HT-29 (cell line): ENCODE measurements at places on chromosomes 3 and 15. TPM values are rescaled to one million over a fixed set of nuclear protein-coding genes. Genes with fewer than 3 reads are reported as not detected.

DNA sequence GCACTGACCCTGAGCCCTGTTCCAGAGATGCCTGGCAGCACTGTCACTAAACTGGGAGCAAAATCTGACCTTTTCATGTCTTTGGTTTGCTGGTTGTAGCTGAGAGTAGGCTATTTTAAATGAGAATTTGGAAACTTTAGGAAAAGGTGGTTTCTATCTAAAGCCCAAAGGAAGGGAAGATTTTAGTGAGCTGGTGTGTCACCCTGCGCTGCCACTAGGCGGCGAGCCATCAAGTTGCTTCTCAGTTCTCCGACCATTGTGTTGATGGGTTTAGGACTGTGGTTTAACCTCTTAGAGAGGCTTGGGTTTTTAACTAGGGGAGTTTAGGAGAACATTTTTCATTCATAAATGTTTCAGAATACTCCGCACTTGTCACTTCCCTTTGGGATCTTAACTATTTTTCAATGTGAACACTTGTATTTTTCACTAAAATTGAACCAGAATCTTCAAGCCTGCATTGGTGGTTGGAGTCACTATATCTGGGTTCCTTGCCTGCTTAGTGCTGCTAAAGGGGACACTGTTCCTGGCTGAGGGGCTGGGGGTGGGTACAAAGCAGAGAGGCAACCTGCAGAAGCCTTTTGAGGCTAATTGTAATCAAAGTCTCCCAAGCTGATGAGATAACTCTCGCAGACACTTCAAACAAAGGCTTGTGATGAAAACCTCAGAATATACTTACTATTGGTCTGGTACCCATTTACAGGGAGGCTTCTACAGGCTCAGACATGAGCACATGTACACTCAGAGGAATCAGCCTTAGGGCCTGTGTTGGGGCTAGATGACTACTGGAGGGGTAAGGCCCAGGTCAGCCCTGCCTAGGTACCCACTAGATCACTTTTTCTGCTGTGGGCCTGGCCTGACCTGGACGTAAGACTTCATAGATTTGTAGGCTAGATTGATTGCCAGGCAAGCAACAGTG, 16.8 kb downstream of the EXOSC7 start:
- DNase-seq: peak; percentile 40

GRCh38 chr3:50371133-50371685, 11.9 kb upstream of the TMEM115 start:
- DNase-seq: no peak

- no peak for DNase-seq
Measured at GRCh38 chr3:16148783-16149182, 25.7 kb upstream of the GALNT15 start.

DNA sequence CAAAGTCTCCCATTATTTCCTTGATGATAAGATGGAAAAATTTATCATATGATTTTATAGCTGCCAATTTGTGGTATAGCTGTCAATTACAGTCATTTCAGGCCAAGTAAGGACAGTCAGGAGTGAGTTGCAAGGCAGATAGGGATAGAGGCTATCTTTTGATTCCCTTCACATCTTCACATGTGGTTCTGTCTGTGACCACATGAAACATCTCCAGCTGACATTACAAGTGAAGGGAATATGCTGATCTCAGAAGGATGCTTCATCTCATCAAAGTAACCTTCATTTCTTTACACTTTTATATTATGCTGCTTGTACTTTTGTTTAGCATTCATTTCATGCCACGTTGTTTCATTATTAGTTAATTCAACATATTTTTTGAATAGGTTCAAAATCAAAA, 136.9 kb upstream of the CFAP20DC start:
- DNase-seq: no peak

GRCh38 chr15:23670970-23671369, 16.1 kb downstream of the NDN start:
- DNase-seq: no peak

DNA sequence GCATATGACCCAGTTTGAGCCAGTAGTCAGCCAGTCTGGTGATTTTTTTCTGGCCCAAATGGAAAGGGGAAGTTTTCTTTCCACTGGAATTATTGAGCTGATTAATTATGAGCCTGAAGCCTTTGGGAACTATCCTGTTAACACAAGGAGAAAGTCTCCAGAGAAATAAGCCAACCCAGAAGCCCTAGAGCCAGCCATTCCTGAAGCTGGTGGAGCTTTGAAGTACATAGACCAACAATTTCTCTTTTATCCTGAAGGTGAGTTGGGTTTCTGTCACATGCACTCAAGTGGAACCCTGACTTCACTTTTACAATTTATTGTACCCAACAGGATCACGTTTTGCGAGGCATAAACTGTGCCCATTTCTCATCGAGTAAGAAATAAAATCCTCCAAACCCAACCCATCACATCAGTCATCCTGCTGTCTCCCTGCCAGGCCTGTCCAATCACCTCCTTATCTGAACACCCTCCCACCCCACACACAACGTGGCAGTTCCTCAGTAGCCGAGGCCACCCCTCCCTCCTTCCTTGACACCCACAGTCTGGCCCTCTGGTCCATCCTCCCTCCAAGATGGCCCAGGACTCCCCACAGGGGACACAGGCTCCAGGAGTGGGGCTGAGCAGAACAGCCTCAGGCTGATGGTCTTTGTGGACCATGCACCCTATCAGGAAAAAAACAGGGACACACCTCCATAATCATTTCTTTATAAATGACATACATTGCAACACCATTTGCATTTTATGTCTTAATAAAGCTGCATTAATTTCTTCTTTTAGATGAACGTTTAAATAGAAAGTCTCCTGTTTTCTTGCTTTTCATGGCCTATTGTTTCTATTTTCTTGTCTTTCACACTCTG, 55.7 kb upstream of the GATA2 start:
- no peak for DNase-seq

DNA sequence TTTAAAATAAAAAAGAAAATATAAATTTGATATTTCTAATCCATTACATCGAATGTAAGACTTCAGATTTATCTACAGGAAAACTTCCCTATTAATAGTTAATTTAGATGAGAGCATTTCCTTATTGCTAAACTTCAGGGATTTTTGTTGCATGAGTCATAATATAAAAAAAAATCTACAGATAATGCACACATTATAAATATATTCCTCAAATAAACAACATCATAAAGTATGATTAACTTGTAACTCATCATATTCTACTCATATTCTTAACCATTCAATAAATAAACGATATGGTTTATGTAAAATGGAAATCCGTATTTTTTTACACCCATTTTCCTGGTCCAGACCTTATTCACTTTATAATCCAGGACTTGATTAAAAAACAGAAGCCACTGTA, 477.0 kb downstream of the EPHA3 start:
- DNase-seq: no peak

DNA sequence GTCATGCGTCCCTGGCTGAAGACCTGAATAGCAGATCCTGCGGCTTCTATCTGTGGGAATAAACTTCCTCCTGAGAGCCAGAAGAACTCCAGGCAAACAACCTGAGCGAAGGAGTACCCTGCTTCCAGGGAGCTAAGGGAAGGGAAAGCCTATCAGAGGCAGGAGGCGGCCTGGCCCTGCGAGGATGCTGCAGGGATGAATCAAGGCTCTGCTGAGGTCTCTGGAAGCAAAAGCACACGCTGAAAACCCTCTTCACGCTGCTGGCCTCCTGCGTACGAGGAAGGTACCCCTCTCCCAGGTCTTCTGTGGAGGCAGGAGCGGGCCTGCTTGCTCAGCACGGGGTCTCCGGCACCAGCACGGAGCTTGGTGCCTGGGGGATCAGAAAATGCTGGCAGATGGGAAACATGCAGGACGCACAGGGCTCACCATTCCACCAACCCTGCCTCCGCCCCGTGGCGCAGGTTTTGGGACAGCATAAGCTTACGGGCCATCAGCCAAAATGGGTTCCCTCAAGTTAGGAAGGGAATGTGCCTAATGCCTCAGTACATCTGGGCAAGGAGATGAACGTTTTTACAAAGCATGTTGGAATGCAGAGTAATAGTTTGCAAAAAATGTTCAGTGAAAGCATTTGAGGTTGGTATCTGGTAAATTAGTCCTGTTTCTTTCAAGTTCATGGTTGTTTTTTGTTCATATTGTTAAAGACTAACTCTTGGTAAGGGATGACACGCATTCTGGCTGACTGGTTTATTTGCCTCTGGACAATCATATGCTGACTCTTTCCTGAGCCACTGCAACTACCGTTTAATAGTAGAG, 72.3 kb downstream of the CHSY1 start:
- DNase-seq: no peak

DNA sequence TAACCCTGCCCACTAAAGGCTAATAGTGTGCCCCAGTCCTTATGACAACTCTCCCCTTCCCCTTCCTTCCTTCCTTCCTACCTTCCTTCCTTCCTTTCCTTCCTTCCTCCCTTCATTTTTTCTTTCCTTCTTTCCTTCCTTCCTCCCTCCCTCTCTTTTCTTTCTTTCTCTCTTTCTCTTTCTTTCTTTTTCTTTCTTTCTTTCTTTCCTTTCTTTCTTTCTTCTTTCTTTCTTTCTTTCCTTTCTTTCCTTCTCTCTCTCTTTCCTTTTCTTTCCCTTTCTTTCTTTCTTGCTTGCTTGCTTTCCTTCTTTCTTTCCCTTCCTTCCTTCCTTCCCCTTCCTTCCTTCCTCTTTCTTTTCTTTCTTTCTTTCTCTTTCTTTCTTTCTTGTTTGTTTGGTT, 28.2 kb upstream of the SUSD5 start:
- no peak for DNase-seq

DNA sequence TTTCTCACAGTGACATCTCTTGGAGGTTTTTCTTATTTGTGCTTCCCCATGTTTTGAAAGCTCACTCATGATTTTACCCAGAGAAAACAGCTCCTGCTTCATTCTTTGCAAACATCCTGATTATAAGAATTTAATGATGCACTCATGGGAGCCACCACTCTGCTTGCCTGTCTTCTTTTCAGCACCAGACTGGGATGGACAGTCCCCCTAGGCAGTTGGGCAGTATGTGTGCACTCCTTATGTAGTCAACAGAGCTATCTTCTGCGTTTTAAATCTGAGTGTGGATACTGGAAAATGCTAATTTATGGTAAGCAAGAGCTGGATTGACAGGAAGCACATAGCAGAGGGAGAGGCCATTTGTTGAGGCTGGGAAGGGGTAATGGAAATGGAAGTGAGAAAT, 276.1 kb downstream of the AGBL1 start:
- DNase-seq: no peak

DNA sequence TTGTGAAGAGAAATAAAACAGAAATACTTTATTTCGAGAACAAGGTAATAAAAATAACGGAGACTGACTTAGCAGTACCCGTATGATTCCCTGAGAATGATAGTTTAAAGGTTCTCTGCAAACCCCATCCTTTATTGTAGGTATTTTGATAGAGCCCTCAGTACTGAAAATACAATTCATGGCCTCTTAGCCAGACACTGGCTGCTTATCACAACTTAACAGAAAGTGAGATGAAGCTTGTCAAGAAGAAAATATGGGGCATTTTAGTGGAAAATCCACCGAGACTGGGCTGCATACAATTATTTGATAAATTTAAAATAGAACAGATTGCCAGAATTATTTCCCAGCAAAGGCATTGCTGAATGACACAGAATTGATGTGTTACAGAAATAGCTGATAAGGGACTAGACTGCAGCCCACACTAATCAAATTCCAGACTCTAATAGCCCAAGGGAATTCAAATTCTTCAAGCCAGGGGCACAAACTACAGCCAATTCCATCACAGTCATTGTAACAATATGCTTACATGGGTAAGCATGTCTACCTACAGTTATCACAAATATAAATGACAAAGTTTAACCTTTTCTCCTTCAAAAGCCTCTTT, 521.9 kb downstream of the PLOD2 start:
- DNase-seq: no peak

GRCh38 chr15:90099868-90100831, 2.1 kb downstream of the IDH2 start:
- DNase-seq: no peak

DNA sequence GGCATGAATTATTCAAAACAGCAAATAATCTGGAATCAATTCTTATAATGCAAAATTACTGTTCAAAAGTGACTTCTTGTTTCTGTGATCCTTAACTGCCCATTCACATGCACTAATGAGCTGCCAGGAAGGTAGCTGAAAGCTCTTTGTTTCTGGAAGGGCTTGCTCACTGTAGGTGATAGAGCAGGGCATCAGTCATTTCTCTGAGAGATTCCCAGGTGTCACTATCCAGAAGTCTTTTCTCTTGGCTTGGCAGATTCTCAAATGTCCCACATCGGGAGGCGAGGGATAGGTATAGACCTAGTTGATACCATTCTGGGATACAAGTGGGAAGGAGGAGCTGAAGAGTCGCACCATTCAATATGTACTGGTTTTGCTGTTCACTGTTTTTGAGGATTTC, 35.0 kb downstream of the C3orf85 start:
- no peak for DNase-seq

Gene SEMA3G
- total RNA-seq: 0.15 and 0.31 TPM in 2 replicates

Gene CLEC3B
- total RNA-seq: not detected in 2 replicates

Gene B3GALNT1
- total RNA-seq: not detected in 2 replicates

Gene SLC28A1
- total RNA-seq: 0.08 and 0.13 TPM in 2 replicates

Gene ARPIN
- total RNA-seq: 4.7 and 7.9 TPM in 2 replicates

Gene FRMD5
- total RNA-seq: 4.3 and 5.8 TPM in 2 replicates

Gene BRPF1
- total RNA-seq: 23.4 and 23.8 TPM in 2 replicates
